ENCODE measurements at places on chromosomes 3 and 15.

GRCh38 chr3:148723631-148724030 is 25.9 kb downstream of the AGTR1 start:
- DNase-seq, result no peak

DNA sequence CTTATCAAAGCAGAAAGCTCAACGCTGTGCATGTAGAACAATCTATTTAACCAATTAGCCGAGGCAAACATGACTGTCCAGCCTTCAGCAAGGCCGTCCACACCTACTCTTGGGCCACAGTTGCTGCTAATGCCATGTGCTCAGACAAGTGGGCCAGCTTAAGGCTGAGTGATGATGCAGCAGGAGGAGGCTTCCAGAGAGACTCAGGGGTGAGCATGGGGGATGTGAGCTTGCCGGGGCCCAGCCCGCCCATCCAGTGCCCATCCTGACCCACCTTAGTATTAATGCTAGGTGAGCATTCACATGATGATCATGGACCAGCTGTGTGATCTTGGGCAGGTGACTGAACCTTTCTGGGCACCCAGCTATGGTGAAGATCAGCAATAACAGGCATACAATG is 150.1 kb downstream of the TPRA1 start:
- no peak for DNase-seq

DNA sequence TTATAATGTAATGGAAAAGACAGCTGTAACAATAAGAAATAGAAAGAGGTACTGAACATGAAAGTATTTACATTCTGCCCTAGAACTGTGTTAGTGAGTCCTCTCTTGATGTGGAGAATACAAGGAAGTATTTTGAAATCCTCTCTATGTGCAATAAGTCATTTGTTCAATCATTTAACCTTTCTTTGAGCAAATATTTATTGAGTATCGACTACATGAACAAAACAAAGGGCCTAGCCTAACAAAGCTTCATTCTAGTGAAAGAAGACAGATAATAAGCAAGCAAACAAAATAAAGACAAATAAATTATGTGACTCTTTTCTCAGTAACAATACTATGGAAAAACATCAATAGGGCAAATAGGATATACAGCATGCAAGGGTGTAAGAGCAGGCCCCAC is 354.9 kb upstream of the ATP11B start:
- no peak for DNase-seq

GRCh38 chr15:64754663-64755426 is 20.5 kb downstream of the RBPMS2 start:
- DNase-seq, result no peak

GRCh38 chr15:74870436-74871215 is 2.5 kb downstream of the SCAMP2 start:
- no peak for DNase-seq

GRCh38 chr15:73081321-73081958 is 29.2 kb downstream of the NEO1 start:
- DNase-seq, result peak; percentile 37

GRCh38 chr3:107734317-107734716 is 211.6 kb downstream of the BBX start:
- no peak for DNase-seq

DNA sequence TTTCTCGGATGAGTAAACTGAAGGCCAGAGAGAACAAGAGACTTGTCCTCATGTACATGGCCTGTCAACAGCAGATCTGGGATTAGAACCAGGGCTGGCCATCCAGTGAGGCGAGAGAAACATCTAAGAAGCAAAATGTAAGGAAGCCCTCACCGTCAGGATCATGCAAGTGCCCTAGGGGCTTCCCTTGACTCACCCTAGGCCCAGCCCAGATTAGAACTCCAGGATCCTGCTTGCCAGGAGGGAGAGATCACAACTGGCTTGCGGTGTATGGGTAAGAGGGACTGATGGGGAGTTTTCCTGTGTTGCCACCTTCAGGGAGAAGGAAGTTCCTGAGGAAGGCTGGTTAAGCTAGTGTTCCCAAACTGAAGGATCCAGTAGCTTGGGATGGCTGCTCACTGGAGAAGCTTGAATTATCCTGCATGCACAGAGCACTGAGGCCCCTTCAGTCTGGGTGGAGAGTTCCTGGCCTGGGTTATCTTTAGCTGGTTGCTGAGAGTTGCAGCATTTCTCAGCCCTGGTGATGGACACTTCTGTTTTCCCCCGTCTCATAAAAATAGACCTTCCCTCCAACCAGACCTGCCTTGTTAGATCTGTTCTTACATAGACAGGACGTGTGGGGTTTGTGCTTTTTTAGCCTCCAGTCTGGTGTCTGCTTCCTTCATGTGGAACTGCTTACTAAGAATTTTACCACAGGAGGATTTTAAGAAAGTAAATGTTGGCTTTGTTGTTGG is 28.2 kb upstream of the XIRP1 start:
- DNase-seq, result no peak

DNA sequence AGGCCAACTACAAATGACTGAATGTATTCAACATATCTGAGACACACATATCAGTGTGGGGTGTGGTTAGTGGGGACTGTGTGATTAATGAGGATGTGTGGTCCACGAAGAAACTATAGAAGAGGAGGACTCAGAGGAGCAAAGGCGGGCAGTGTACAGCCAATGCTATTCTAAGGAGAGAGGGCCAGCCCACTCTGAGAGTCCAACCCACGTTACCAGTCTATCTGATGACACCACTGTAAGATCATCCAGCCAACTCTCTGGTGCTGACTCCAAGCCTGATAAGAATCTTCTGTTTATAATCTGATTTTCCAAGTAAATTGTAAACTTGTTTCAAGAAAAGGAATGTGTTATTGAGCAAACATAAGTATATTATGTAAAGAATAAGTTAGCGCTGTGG is 47.2 kb downstream of the MCF2L2 start:
- no peak for DNase-seq

GRCh38 chr15:68384451-68385239 is 47.3 kb downstream of the ITGA11 start:
- DNase-seq, result no peak

DNA sequence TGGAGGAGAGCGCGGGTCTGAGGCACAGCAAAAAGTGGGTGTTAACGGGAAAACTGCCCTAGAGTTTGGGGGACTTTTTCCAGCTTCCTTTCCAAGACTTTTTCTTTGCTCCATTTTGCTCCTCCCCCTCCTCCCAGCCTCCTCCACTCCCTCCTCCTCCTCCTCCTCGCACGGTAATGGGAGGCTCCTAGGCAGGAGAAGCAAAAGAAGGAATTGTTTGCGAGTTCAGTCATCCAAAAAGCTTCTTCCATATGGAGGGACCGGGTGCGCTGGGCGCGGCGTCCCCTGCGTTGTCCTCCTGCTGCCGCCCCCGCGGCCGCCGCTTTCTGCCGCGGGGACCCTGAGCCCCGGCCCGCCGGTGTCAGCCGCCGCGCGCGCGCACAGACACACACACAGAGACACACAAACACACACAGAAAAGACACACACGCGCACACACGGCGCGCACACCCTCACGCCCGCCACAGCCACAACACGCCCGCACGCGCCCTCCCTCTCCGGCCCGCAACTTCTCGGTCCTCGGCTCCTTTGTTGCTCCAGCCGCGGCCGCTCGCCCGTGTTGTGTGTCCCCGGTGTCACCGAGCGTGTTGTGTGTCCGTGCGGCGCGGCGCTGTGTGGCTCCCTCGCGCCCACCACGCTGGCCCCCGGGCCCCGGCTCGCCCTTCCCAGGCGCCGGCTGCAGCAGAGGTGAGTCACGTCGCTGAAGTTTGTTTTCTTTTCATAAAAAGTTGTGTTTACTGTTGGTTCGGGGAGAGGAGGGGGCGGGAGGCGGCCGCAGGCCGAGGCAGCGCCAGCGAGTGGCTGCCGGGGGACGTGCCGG is at the start of gene BOC:
BOC (plus strand) TSS at position 228 of the 820 bp plus-strand sequence. CDS start 38,246 bp downstream, outside the sequence.
- no peak for DNase-seq

GRCh38 chr3:150965436-150965835 is 7.1 kb downstream of the CLRN1 start:
- DNase-seq, result no peak

- no peak for DNase-seq
Observed at GRCh38 chr3:23875113-23875725, 41.6 kb downstream of the NKIRAS1 start.

DNA sequence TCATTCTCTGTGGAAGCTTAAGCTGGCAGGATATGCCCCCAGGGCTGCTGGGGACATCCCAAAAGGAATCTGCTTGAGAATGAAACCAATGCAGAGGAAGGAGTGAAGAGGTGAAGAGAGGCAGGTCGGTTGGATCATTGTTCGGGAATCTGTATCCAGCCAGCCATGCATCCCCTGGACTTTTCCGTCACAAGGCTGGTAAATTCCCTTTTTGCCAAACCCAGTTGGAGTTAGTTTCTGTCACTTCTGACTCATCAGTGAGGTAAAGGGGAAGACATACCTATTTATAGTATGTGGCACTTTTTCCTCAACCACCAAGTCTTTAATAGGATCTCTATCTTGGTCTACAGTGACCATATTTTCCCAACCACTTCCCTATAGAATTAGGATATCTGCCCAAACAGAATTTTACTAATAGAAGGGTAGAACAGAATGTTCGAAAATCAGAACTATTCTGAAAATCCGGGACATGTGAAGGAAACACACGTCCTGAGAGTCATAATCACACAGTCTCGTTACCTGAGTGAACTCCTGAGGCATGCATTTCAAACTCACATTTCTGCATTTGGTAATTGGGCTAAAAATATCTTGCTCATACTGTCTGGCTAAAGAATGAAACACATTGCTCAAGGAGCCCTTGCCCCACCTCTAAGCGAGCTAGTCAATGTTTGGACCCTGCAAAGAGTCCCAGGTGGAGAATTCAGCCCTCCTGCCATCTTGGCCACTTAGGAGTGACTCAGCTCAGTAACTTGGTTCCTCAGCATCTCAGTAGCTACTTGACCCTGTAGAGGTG is 289.7 kb upstream of the ADAMTS9 start:
- DNase-seq, result no peak

- no peak for DNase-seq
Observed at GRCh38 chr3:2544212-2544611, 445.5 kb downstream of the CNTN4 start.

DNA sequence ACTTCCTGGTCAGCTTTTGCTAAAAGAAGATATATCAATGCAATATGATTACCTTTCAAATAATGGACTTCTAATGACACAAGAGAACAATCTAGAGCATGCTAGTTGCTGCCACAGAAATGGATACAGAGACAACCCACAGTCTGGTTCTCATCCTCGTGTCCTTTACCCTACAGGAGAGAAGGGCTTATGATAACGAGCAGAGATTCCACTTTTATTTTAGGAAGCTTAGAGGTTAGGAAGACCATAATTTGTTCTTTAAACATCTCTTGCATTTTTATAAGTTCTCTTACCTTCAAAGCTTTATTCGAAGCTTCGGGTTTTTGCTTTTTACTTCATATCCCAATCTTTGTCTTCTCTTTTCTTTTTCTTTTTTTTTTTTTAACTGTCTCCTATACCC is 39.1 kb downstream of the FILIP1L start:
- DNase-seq, result no peak

- DNase-seq, result no peak
Observed at GRCh38 chr15:74642348-74642733, 26.7 kb downstream of the CLK3 start.

- no peak for DNase-seq
Observed at GRCh38 chr3:155106119-155106518, 26.0 kb downstream of the MME start.

- no peak for DNase-seq
Observed at GRCh38 chr3:169660709-169661360, 2.7 kb downstream of the MECOM start.

DNA sequence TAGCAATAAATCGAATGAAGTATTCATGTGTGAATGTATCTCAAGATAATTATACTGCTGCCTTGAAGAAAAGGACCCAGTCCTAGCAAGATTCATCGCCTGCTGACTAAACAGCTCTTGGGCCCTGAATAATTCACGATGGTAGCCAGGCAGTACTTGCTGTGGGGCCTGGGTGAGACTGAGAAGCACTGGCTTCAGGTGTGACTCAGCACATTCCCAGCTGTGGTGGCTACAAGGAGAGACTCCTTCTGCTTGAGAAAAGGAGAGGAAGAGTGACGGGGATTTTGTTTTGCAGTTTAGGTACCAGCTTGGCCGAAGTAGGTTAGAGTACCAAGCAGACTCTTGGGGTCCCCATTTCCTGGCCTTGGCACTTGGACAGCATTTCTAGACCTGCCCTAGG is 47.6 kb upstream of the CD200R1L start:
- DNase-seq, result no peak

- DNase-seq, result no peak
Observed at GRCh38 chr3:106440672-106441071, 571.9 kb upstream of the CBLB start.

DNA sequence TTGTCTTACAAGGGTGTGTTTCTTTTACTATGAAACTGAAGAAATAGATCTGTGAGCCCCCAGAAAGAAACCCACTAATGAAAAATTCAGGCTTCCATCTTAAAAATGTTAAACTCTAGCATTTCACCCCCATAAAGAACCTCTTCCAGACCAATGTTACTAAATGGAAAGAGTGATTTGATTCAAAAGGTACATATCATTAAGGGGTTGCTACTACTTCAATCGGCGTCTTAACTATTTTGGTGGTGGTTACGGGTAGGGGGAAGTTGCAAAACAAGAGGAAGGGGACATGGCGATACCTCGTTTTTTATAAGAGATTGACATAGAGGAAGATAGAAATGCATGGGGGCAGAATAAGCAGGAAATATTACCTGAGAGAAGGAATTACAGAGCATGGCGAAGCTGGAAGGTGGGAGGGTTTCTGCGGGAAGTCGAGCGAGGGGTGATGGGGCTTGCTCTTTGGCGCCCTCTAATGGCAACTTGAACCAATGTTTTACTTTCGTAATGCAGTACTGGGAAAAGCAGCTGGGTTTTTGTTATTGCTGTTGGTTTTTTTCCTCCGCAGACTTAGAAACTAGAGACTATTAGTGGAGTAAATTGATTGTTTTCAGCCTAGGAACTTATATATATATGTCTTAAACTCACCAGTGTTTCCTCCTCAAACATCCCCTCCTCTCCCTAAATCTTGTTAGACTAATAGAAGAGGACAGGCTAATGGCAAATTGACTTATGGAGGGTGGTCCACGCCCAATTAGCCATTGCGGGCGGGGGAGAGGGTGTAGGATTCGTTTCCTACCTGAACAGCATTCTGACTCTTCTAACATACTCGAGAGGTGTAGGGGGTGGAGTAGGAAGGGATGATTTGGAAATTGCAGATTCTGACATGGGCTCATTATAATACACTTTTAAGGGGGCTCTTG is 11.3 kb upstream of the SOX2 start:
- DNase-seq, result peak; percentile 65

DNA sequence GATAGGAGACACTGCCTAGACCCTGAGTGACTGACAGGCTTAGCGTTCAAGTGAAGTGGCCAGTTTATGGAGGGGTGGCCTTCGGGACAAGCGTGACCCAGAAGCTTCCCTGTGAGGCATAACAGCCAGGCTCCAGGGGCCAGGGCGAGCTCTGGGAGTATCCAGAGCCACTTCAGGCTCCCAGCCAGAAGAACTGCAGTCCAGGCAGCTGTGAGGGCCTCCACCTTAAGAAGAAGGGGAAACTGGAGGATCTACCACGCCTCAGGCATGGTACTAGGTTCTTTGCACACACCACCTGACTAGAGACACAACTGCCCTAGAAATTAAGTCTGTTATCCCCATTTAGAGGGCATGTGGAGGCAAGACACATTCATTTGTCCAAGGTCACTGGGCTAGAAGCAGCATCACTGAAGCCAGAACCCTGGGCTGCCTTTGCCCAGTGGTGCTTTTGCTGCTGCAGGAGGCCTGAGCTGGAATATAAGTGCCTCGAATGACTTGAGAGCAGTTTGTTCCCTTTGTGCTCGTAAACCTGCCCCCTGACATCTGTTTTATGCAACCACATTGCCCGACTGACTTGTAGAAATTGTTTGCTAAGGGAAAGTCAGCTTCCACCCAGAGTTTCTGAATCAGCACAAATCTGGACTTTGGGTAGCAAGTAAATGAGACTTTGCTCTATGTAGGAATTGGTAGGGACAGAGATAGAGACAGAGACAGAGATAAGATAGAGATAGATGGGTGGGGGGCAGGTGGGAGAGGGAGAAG is 23.3 kb downstream of the RASGRF1 start:
- no peak for DNase-seq
